ENCODE measurements at places on chromosomes 6 and 20. TPM values are rescaled to one million over a fixed set of nuclear protein-coding genes. Genes with fewer than 3 reads are reported as not detected.

The LPIN3 gene
- 96.9 TPM for total RNA-seq

DNA sequence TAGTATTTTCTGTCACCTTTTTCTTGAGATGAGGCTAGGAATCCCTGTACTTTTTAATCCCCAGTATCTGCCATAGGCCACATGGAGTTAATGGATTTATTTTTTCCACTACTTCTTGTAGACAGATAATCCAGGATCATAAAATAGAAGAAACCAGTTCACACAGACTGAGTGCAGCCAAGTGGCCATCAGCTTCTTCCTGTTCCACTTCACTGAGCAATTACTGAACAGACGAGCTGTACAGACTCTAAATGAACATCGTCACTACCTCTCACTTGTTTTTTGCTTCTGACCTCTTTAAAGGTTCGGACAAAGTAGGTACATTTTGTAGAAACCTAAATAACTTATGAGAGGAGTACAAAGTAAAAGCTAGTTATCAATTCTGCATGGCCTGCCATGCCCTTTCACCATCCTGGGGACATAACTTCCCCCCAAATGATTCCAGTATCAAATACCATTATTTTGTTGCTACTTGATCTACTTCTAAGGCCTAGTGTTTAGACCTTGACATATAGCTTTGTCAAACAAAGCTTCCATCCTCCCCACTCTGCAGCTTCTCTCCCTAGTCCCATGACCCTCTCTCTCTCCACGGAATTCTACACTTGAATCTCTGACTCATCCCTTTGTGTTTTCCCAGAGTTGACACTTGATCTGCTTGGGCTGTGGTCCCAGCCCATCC, 34.4 kb upstream of the ARHGAP18 start:
- H3K36me3 ChIP-seq, result no peaks in the 10 kb centered on the region
- no peak overlapping the region for H3K4me3 ChIP-seq
- no peak overlapping the region for H3K27ac ChIP-seq
- DNase-seq, result no peak
- peaks cover 2% of the 10 kb centered on the region for H3K4me1 ChIP-seq

The TMC2 gene
- not detected for total RNA-seq

DNA sequence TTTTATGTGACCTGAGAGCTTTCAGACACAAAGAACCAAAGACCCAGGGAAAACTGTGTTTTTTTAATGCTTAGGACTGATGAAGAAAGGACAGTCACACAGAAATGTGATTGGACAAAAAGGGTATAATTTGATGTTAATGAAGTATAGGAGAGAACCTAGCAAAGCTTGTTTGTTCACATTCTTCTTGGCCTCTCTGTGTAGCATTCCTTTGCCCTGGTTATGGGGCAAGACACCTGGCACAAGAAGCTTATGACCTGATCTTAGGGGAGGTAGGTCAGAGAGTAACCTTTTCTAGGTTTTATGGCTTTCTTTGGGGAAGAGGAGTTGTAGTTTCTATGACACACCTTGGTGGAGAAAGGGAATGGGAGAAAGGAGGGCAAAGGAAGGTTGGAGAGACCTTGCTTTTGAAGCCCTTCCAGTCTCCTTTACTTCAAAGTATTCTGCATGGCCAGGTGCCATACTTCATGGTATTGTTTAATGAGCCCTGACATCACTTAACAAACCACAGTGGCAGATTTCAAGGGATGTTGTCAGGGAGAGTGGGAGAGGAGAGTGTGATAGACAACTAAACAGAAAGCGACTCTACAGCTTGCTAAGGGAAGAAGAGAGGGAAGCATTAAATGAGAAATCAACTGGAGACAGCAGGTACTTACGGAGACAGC, 701.8 kb upstream of the FLRT3 start:
- H3K4me3 ChIP-seq, result no peak overlapping the region
- H3K36me3 ChIP-seq, result no peaks in the 10 kb centered on the region
- H3K27me3 ChIP-seq, result no peaks in the 10 kb centered on the region
- DNase-seq, result no peak
- H3K27ac ChIP-seq, result no peak overlapping the region

The CLPSL1 gene
- not detected for total RNA-seq

The SLC17A4 gene
- total RNA-seq, result 6.0 TPM

- H3K36me3 ChIP-seq, result no peaks in the 10 kb centered on the region
- no peak overlapping the region for H3K27ac ChIP-seq
- H3K4me1 ChIP-seq, result no peaks in the 10 kb centered on the region
- H3K4me3 ChIP-seq, result no peak overlapping the region
These were observed 26.8 kb upstream of the DDR1 start for GRCh38 chr6:30857549-30857948.

- no peak for DNase-seq
- no peaks in the 10 kb centered on the region for H3K4me1 ChIP-seq
- no peak overlapping the region for H3K27ac ChIP-seq
- no peaks in the 10 kb centered on the region for H3K27me3 ChIP-seq
- no peak overlapping the region for H3K4me3 ChIP-seq
- H3K36me3 ChIP-seq, result no peaks in the 10 kb centered on the region
These were observed 53.9 kb downstream of the CDK19 start for GRCh38 chr6:110761371-110761770.

DNA sequence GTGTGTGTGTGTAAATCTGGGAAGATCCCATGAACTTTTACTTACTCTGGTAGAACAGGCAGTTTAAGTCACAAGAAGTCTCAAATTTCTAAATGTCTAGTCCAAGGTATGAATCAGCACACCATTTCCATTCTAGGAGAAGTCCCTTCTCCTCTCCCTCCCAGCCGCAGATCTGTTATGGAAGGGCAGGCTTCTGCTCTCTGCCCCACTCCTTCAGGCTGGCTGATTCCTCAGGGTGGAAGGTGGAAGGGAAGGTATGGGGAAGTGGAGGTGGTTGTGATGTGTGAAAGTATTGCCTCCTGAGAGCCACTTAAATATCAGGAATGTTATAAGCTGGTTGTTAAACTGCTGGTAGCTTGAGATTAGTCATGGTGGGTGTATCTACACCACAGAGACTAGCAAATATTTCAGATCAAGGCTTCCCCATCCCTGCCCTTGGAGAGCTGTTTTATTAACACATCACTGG, 44.5 kb upstream of the LAMA4 start:
- no peak overlapping the region for H3K4me3 ChIP-seq
- no peak for DNase-seq
- H3K4me1 ChIP-seq, result peaks cover 4% of the 10 kb centered on the region
- H3K36me3 ChIP-seq, result no peaks in the 10 kb centered on the region

DNA sequence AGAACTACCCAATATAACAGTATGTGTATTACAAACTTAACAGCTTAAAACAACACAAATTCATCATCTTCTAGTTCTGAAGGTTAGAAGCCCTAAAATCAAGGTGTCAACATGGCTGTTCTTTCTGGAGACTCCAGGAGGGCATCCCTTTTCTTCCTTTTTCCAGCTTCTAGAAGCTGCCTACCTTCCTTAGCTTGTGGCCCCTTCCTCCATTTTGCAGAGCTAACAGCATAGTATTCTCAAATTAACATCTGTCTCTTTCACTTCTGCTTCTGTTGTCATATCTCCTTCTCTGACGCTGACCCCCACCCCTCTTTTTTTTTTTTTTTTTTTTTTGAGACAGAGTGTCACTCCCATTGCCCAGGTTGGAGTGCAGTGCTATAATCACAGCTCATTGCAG, 52.8 kb upstream of the AKIRIN2 start:
- H3K4me1 ChIP-seq, result no peaks in the 10 kb centered on the region
- H3K36me3 ChIP-seq, result no peaks in the 10 kb centered on the region
- DNase-seq, result no peak
- H3K4me3 ChIP-seq, result no peak overlapping the region
- H3K27ac ChIP-seq, result no peak overlapping the region

The HBS1L gene
- total RNA-seq, result 30.6 TPM

DNA sequence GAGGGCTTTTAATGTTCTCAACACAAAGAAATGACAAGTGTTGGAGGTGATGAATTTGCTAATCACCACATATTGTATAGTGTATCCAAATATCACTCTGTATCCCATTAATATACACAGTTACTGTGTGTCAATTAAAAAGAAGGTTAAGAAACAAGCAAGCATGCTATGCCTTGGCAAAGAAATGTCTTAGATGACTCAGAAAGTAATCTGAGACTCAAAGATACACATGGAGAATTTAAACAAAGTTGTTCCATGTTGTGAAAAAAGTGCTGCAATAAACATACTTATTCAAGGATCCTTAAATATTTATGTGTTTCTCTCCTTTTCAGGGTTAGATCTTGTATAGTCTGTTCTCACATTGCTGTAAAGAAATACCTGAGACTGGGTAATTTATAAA, 300.9 kb downstream of the DHX35 start:
- H3K4me3 ChIP-seq, result no peak overlapping the region
- DNase-seq, result no peak
- H3K36me3 ChIP-seq, result no peaks in the 10 kb centered on the region
- no peaks in the 10 kb centered on the region for H3K4me1 ChIP-seq
- H3K27ac ChIP-seq, result no peak overlapping the region

GRCh38 chr20:6311841-6312655, 189.2 kb upstream of the FERMT1 start:
- H3K36me3 ChIP-seq, result no peaks in the 10 kb centered on the region
- no peaks in the 10 kb centered on the region for H3K4me1 ChIP-seq
- H3K4me3 ChIP-seq, result no peak overlapping the region
- H3K27me3 ChIP-seq, result no peaks in the 10 kb centered on the region

DNA sequence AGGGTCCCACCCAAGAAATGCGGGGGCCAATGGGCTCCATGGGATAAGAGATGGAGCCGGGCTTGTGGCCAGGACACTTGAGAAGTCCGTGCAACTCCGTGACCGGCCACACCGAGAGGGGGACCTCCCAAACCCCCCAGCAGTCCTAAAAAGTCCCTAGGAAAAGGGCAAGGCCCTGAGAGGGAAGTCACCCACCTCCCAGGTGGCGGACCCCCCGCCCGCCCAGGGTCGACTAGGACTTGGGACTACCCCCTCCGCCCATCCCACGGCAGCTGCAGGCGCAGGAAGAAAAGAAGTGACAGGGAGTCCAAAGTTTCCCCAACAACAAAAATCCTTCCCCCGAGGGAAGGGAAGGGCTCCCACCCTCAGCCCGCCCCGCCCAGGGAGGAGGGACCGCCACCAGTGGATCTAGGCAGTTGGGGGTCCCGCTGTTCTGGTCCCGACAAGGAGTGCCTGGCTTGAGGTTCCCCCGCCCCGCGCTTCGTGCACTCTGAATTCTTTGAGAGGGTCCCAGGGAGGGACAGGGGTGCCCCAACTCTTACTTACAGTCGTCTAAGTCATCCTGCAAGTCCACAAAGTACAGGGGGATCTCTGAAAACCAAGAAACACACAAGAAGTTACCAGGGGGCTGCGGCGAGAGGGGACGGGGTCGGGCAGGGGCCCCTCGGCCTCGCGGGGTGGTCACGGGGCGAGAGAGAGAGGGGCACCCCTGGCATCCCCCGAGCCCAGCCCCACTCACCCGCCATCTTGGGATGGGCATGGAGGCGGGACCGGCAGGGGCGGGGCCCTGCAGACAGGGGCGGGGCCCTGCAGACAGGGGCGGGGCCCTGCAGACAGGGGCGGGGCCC, 611 bp upstream of the RAB22A start:
- H3K4me1 ChIP-seq, result peaks cover 50% of the 10 kb centered on the region
- H3K4me3 ChIP-seq, result peak overlapping the region; percentile 91
- peak overlapping the region; percentile 90 for H3K27ac ChIP-seq
- DNase-seq, result peak; percentile 48
- no peaks in the 10 kb centered on the region for H3K27me3 ChIP-seq

The PHACTR3 gene
- total RNA-seq, result 1.6 TPM
